CD4-positive, alpha-beta T cell treated with Interferon gamma for 1 hour (primary cell): ENCODE measurements at places on chromosomes 16 and 17.

DNA sequence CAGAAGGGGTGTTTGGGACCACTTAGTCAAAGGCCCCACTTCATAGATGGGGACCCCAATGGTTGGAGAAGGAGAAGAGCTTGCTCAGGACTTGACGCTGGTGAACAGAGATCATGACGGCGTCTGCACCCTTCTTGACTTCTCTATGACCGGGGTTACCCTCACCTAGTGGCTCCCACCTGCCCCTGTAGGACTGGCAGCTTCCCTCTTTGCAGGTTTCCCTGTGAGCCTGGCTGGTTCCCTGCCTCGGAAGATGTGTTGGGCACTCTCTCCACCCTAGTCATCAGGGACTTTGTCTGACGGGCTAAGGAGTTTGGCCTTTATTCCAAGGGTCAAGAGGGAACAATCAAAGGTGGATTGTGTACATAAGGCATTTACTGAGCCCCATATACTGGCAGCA lies 22.7 kb downstream of the TBX4 start:
- no peak for DNase-seq

GRCh38 chr16:75192606-75193264 lies 14.2 kb downstream of the CTRB2 start:
- no peak for DNase-seq

GRCh38 chr17:50768346-50768761 lies 1.0 kb upstream of the ANKRD40CL start:
- DNase-seq = no peak

DNA sequence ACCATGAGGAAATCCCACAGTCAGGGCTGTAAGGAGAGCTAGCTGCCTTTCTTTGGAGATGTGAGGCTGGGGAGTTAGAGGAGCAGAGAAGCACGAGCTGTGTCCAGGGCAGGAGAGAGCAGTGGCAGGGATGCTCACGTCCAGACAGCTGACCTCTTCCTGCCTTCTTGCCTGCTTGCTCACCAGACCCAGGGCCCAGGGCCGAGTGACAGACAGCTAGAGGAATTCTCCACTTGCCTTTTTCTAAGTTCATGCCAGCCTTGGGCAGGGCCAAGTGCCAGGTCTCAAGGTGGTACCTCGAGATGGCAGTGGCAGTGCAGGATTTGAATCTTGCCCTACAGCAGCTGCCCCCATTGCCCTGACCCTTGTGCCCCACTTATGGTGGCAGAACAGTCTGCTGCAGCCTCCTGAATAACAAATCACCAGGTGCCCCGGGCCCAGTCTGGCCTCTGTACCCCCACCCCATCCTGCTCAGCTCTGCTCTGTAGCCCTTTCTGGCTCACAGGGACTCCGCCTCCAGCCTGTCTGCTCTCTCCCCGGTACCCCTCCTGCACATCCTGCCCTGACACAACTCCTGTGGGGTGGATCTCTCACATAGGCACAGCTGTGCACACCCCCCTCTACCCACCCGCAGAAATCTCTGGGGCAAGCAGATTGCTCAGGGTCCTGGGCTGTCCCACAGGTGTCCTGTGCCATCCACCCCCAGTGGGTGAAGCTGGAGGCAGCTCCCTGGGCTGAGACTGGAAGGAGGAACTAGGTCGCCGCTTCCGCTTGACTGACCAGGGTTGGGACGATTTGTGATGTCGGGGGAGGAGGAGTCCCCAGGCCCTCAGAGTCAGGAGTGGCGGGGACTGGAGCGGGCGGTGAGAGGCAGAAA lies 25.9 kb downstream of the GRIN2C start:
- DNase-seq = peak; percentile 19

GRCh38 chr17:49414271-49414621 lies 436 bp downstream of the PHB1 start:
- DNase-seq = no peak

DNA sequence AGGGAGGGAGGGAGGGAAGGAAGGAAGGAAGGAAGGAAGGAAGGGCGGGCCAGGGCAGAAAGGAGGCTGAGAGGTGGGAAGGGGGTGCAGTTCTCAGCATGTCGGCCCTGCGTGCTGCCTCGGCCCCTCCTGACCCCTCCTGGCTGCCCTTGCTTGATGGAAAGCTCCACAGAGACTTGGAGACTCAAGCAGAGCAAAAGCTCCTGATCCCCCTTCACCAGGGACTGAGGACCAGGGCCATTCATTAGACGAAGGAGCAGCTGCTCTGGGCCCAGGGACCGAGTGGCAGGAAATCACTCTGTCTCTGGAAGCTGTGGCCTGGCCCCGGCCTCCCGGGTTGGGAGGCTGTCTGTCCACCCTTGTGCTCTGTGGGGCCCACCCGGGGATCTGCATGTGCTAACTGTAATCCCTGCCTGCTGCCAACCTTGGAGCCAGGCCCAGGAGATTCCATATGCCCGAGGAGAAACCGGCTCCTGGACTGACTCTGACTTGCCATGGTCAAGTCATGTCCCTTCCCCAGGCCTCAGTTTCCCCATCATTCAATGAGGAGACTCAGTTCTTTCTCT lies 27.4 kb upstream of the C1QL1 start:
- no peak for DNase-seq

- DNase-seq = no peak
Measured at GRCh38 chr16:3029491-3030221, 5.8 kb downstream of the THOC6 start.

GRCh38 chr16:85193115-85193493 lies 80.8 kb upstream of the CIBAR2 start:
- DNase-seq = no peak

DNA sequence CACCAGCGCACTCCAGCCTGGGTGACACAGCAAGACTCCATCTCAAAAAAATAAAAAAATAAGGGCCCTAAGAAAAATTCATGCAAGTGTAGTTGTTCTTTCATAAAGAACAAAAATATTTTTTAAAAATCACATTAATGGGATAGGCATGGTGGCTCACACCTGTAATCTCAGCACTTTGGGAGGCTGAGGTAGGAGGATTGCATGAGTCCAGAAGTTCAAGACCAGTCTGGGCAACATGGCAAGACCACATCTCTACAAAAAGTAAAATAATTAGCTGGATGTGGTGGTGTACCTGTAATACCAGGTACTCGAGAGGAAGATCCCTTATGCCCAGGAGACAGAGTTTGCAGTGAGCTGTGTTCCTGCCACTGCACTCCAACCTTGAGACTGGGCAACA lies 15.2 kb upstream of the BRIP1 start:
- no peak for DNase-seq

DNA sequence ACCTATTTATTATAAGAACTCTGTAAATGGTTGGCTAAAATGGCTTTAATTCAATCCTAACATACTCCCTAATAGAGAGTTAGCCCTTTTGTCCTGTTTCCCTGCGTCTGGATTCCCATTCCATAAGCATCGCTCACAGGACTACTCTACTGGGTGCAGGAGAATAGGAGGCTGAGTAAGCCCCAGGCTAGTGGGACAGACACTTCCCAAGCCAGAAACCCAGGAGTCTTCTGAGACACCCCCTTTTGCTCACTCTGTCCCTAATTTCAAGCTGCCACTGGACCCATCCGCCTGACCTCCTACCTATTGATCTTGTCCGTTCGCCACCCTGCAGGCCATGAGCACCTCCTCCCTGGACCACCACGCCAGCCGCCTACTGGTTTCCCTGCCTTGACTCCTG lies 16.7 kb upstream of the TOB1 start:
- no peak for DNase-seq

- DNase-seq = no peak
Measured at GRCh38 chr17:75626496-75627038, 6.7 kb upstream of the SMIM5 start.

GRCh38 chr17:68377771-68378267 lies 79.5 kb downstream of the WIPI1 start:
- DNase-seq = no peak

DNA sequence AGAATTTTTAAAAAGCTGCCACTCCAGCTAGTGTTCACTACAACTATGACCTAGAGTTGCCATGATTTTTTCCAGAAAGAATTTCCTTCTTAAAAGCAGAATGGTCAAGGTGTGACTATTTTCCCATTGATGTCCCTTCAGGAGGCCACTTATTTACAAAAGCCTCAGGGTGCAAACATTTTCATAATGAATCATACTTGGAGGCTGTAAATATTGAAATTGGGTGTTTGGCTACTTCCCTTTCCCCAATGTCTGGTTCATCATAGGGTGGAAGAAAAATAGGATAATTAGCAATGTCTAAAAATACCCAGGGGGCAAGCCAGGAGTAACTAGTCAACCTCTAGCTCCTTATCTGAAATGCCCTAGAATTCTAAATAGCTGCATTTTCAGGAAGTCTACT lies 18.8 kb downstream of the AXIN2 start:
- DNase-seq = no peak

DNA sequence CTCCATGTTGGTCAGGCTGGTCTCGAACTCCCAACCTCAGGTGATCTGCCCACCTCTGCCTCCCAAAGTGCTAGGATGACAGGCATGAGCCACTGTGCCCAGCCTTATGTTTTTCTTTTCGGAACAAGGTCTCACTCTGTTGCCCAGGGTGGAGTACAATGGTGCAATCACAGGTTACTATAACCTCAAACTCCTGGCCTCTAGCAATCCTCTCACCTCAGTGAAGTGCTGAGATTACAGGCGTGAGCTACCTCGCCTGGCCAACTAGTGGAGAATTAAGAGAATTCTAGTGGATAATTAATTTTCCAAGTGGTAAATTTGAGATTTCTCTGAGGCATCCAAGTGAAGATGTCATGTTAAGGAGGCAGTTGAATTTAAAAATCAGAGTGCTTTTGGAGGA lies 2.9 kb upstream of the FBXO47 start:
- no peak for DNase-seq

GRCh38 chr16:67807148-67807682 lies 526 bp downstream of the TSNAXIP1 start:
- DNase-seq = no peak

GRCh38 chr16:2970563-2970962 lies 1.4 kb downstream of the PAQR4 start:
- no peak for DNase-seq

- no peak for DNase-seq
Measured at GRCh38 chr16:71460941-71461340, 1.1 kb downstream of the ZNF23 start.

DNA sequence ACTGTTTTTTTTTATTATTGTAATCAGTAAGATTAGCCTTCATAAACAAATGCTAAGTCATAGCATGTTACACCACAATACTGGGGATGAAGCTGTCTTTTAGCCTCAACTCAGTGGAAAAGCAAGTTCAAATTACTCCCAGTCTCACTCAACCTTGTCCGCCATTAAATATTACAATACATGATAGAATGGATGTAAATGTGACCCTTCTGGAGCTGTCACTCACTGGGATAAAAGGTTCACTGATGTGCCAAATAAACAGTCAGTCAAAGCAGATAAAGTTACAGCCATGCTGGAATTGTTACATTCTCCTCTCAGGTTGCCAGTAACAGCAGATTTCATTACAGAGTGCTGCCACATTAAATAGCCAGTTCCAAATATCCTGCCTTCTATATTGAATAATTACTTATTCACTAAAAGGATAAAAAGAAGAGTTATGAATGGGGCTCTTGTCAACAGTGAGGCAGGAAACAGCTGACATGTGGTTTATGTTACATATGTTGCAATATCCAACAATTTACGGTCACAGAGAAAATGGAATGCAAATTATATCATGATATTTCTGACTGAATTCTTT lies 53.4 kb downstream of the BRIP1 start:
- no peak for DNase-seq

GRCh38 chr17:78412403-78412802 lies 34.0 kb downstream of the PGS1 start:
- DNase-seq = peak; percentile 50

DNA sequence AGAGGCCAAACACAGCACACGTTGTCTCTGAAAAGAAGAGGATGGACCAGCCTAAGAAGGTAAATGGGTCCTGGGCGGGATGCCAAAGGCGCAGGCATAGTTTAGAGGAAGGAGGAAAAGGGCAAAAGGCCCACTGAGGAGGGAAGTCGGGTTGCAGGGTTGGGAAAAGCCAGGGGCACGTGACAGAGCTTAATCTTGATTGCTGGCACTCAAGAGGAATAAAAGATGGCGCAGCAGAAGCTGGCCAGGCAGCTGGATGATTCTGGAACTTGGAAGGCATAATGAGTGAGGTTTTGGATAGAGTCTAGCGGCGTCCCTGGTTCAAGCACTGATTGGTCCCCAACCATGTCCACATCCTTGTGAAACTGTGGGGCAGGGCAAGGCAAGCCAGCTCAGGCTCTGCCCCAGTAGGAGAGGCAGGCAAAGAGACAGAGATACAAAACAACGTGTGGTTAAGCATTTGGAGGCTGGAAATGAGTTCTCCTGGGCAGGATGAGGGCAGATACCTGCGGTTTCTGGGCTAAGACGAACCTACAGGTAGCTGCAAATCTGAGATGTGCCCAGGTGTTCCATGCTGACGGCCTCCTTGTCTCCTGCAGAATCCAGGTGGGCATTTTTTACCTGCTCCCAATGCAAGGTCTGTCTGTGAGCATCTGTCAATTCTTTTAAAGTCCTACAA lies 52.7 kb upstream of the CIBAR2 start:
- no peak for DNase-seq

- DNase-seq = no peak
Measured at GRCh38 chr17:17053446-17054379, 11.5 kb downstream of the MPRIP start.

DNA sequence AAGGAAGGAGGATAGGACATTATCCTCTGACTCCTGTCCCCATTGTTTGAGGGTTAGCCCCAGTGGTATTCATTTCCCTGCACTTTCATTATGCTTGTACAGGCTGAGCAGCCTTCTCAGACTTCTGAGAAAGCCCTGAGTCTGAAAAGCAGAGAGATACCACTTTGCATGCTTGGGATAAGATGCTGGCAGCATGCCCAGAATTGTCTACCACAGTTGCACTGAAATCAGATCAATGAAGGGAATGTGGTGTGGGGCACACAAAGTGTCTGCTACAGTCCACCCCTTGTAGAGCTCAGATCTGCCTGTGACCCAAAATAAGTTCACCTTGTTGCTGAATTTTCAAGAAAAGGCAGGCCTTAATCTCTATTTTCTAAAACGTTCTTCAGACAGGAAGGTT lies 160.6 kb downstream of the CCT6B start:
- DNase-seq = no peak

- no peak for DNase-seq
Measured at GRCh38 chr17:50420419-50421112, 5.5 kb upstream of the ACSF2 start.

GRCh38 chr16:86007524-86007923 lies 108.6 kb downstream of the IRF8 start:
- DNase-seq = no peak

GRCh38 chr16:82061861-82062525 lies 26.9 kb downstream of the HSD17B2 start:
- DNase-seq = no peak

DNA sequence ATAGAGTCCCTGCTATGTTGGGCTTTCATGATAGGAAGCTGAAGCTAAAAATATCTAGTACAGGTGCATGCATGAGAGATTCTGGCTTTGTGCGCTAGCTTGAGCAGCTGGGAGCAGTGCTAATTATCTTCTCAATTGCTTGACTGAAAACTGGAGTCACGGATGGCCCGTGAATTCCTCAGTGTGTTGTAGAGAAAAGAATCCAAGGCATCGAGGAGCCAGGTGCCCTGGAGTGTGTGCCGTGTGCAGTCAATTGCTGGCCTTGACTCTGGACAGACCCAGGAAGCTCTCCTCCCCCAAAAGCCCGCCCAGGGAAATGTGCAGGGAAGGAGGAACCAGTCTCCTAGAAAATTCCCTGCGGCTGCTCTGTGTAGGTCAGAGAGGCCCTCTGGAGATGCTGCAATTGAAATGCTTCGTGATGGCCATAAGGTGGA lies 14.2 kb downstream of the LGALS3BP start:
- no peak for DNase-seq
